ENCODE measurements at places on chromosomes 3 and 15.

GRCh38 chr15:75653347-75653913 is 5.7 kb downstream of the SNX33 start:
- no peak for DNase-seq

- DNase-seq: no peak
Observed at GRCh38 chr3:179942553-179943075, 94.1 kb downstream of the PEX5L start.

- DNase-seq: no peak
Observed at GRCh38 chr3:66439666-66440344, 61.0 kb downstream of the LRIG1 start.

DNA sequence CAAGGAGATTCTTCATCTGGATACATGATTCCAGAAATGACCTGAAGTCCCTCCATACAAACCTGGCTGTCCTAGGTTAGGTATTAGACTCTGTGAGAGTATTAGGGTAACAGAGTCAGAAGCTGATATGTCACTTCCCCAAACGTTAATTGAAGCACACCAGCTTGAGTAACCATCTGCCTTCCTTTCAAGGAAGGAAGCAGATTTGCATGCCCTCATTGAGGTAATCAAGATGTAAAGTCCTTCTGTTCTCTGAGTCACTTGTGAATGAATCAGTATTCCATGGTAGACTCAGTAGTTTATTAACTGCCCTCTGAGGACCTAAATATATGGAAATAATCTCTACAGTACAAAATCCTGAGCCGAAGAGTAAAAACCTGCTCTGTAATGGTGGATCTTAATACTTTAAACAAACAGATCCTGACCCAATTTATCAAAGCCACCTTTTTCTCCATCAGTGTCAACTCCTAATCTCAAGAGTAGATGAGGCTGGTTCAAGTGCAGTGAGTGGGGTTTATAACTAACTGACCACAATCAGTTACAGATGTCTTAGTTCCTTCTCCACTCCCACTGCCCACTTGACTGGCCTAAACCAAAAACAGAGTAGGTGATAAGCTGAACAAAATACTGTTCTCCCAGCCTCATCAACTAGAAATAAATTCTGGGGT is 246.2 kb upstream of the CHRM5 start:
- peak; percentile 64 for DNase-seq

DNA sequence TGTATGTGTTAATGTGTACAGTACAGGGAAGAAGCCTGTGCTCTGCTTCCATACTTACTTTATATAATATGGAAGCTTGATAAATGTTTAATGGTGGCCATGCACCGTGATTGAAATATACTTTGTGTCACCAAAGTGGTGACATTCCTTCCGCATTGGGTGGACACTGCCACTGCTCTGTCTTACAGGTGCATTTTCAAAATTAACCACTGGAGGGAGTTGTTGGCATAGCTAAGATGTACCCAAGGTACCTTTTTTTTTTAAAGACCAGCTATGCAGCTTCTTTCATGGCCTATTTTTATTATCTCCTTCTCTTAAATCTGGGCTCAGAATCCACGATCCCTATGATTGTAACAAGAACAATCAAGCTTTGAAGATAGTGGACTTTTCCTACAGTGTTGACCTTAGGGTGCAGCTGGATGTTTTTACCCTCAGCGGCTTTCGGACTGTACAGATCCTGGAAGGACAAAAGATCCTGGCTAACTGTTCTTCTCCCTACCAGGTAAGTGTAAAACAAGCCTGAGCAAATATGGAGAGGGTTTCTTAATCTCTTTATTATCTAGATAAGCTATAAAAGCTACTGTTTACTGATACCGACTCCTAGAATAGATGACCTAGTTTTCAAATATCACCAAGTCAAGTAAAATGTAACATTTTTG is 21.6 kb upstream of the PAK6 start:
- peak; percentile 67 for DNase-seq

DNA sequence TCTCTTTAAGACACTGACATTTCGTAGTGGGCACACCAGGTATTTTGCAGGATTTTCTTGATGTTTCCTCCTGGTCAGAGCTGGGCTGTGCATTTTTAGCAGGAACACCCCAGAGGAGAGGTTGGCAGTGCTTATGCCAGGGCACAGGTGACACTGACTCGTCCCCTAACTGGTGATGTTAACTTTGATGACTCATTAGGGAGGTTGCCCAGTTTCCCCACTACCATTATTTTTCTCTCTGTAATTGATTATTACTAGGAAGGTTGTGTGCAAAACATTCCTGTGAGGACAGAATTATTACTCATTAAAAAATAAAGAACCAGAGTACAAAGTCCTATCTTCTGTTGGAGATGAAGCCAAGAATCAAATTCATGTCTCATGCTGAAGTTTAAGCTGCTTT is 394.5 kb downstream of the GABRG3 start:
- DNase-seq: no peak

GRCh38 chr15:95911570-95912279 is 418.8 kb upstream of the NR2F2 start:
- no peak for DNase-seq

- no peak for DNase-seq
Observed at GRCh38 chr3:13042127-13042701, 31.0 kb downstream of the IQSEC1 start.

DNA sequence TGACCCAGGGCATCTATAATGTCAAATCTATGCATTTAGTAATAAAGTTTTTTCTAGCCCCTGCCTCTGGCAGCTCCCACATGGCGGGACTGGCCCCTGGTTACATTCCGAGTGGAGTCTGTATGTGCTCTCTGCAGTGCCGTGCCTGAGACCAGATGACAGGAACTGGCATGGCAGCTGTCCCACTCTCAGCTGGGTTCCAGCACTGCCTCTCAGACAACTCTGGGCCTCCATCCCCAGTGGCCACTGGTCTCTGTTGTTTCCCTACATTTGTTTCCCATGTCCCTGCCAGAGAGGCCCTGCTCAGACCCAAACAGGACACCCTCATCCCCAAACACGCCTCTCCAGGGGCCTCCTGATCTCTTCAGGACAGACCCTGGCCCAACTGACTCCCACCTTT is 109.3 kb downstream of the OCA2 start:
- DNase-seq: no peak

DNA sequence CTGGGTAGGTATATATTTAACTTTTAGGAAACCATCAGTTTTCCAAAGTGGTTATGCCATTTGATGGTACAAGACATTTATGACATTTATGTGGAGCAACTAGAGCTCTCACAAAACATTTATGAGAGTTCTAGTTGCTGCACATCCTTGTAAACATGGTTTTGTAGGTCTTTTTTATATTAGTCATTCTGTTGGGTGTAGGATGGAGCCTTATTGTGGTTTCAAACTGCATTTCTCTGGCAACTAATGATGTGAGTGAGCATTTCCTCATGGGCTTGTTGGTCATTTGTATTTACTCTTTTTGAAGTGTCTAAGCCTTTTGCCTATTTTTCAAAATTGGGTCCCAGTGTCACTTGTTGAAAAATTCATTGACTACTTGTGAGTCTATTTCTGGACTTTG is 45.7 kb upstream of the MGLL start:
- peak; percentile 21 for DNase-seq

DNA sequence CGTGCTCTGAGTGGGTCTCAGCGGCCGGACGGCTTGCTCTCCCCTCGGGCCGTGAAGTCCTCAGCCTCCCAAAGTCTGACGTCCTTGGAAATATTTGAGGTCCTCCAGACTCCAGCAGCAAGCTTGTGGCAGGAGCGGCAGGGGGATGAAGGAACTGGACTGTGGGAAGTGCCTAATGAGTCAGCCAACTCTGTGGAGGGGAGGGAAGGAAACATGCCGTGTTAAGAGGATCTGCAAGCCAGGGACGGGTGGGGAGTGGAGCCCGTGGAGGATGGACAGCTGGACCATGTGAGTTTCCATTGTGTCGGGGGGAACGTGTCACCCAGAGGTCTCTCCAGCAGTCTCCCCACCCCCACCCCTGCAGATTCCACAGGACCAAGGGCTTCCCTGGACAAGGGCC is 39.4 kb upstream of the IDH2 start:
- peak; percentile 63 for DNase-seq

DNA sequence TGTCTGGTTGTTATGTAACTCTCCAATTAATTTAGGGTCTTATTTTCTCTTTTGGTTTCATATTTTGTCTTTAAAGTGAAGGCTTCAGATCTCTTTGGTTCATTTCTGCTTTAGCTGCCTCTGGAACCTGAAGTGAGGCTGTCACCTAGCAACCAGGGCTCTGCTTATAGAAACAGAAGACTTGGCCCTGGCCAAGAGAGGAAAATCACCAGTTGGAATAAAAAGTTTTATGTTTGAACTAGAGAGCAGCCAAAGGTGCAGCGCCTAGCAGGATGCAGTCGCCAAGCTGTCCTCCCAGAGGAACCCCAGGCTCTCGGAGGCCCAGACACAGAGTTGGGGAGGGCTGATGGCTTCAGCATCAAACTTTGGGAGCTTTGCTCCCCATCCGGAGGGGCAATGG is 41.1 kb downstream of the LYZL4 start:
- no peak for DNase-seq

GRCh38 chr3:138263104-138263503 is 66.5 kb downstream of the NME9 start:
- no peak for DNase-seq

DNA sequence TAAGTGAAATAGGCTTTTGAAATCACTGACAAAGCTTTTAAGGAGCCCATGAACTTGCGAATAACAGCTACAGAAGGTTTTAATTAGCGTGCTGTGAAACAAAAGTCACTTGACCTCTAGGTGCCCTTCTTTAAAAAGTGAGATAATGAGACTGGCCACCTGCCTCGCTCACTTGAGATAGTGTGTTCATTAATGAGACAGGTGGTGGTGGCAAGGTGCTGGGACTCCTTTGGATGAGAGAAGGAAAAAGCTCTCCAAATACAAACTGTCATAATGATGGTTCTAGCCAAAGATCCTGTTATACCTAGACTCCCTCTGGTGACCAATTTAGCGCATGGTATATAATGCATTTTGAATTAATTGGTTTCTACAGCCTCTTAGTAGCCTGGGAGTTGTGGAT is 22.7 kb upstream of the IREB2 start:
- peak; percentile 27 for DNase-seq

Measured in EL (cell line).